ENCODE measurements at places on chromosomes 7 and 10. TPM values are rescaled to one million over a fixed set of nuclear protein-coding genes. Genes with fewer than 3 reads are reported as not detected.

Gene PRLHR
- total RNA-seq: not detected

Gene FZD8
- total RNA-seq: 16.9 TPM

Gene CD36
- total RNA-seq: 620 TPM

Gene ENKUR
- not detected for total RNA-seq

Gene RNF133
- 0.39 TPM for total RNA-seq

Gene PNLIP
- not detected for total RNA-seq

Gene ABCB1
- 0.62 TPM for total RNA-seq

DNA sequence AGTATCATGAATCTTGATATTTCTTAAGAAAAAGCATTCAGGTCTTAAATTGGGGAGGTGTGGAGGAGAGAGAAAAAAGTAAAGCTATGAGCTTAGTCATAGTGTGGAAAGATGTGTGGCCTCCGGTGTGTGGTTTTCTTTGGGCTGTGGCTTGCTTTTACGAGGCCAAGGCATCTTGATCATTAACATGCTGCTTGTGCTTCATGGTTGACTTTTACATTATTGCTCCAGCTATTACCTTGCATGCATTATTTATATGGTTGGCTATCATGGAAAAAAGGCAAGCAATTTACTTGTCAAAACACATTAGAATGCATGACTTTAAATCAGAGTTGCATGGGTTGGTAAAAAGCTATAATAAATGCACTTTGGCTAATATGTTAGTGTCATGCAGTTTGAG, 300.7 kb upstream of the ADARB2 start:
- DNase-seq: no peak

GRCh38 chr7:132211971-132212370, 364.3 kb downstream of the PLXNA4 start:
- no peak for DNase-seq

GRCh38 chr7:42024537-42024936, 212.5 kb downstream of the GLI3 start:
- no peak for DNase-seq

DNA sequence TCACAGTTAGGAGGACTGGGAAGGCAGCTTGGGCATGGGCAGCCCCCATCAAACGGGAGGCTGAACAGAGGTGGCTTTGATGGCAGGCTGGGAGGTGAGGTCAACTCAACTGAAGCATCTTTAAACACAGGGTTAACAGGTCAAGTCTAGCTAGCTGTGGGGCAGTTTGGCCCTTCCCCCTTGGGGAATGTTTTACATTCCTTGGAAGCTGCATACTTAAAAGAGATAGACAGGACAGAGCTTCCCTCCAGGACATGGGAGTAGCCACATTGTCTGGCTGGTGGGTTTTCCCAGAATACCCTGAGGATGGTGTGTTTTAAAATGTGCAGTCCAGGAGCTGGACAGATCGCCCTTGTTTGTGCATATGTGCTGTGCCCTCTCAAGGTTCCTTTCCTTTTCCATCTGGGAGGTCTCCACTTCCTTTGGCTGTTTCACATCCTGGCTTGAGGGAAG, 6.8 kb upstream of the RASSF4 start:
- DNase-seq: no peak

DNA sequence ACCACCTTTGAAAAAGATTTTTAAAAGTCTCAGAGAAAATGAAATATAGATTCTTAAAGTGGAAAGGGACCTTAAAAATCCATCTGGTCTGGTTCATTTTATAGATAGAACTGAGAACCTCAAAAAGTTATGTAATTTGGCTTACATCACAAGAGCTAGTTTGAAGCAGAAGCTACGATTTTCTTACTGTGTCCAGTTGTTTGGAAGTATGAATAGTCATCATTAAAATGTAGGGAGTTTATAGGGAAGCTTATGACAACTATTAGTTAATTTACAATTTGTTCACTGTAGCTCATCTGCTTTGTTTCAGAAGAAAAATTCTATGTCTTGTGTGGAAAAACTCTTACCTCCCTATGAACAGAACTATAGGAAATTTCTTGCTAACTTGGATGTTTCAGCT, 26.9 kb downstream of the ZEB1 start:
- no peak for DNase-seq

DNA sequence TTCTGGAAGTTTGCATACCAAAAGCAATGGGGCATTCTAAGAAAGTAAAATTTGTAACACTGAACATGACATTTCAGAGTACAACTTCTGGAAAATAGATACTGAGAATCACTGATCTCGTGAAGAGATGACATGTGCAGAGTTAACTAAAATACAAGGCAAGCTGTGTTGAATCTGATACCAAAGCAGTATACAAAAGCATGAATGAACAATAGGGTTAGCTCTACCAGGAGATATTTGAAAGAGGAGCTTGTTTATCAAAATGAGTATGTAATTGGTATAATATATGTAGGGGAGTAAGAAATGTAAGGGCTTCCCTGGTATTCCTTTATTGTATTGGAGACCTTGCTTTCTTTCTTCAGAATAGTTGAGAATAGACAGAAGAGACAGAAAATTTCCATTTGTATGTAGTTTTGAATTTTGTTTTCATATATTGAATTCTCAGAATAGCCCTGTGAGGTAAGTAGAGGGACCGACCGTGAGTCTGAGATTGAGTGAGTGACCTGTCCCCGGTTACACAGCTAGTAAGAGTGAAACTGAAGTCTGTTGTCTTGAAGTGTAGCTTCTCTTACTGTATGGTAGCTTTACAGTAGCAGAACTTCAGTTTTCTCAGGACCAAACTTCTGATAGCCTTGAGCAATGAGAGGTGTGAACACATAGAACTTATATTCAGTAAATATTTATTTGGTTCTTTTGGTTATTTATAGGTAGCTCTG, 5.0 kb downstream of the HBP1 start:
- no peak for DNase-seq

- DNase-seq: peak; percentile 53
Measured at GRCh38 chr7:76220185-76221057, 18.7 kb downstream of the SRRM3 start.

DNA sequence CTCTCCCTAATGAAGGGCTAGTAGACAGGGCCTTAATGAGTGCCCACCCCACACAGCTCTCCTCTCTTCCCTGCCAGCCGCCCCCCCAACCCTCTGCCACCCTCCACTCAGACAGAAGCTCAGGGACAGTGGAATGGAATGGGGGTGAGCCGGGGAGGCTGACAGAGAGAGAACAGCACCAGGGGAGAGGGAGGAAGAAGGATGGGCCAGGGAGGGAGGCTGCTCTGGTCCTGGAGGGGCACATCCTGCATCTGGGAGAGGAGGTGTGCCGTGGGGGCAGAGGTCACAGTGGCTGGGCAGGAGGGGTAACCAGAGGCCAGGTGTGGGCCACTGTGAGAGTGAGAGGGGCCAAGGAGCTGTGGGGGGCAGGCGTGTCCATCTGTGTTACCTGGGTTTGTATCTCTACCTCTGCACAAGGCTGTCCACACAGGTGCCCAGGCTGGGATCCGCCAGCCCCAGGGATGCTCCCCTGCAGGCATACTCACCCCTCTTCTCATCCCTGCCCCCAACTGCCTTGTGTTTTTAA, 2.4 kb downstream of the NYAP1 start:
- no peak for DNase-seq

- no peak for DNase-seq
Measured at GRCh38 chr7:90563286-90563685, 32.8 kb upstream of the CDK14 start.

GRCh38 chr10:30185916-30186315, 126.5 kb upstream of the JCAD start:
- DNase-seq: no peak

DNA sequence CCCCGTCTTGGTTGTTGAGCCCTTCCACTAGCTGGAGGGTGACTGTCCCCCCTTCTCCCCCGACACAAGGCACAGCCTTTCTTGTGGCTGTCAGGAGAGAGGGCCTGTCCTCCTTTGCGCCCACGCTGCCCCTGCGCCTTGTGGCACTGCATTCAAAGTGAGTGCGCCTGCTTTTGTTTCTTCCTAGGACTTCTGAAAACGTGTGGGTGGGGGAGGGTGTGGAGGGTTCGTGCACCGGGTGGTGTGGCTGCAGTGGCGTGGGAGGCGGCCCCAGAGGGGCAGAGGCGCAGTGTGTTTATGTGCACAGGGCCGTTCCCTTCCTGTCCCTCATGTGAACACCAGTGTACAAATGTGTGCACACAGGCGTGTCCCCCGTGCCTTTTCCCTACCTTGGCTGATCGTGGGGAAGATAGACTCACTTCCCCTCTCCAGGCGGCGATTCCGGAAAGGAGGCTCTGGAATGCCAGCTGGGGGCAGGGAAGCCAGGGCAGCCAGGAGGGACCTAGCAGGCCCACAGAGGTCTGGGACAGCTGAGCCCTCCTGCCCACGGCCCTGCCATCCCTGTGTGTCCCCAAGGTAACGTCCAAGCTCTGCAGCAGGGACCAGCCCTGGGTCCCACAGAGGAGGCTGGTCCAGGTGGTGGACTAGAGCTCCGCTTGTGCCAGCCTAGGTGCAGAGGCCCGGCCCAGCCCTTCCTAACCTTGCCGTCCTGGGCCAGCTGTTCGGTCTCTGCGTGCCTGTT, 88.8 kb downstream of the LHPP start:
- no peak for DNase-seq

DNA sequence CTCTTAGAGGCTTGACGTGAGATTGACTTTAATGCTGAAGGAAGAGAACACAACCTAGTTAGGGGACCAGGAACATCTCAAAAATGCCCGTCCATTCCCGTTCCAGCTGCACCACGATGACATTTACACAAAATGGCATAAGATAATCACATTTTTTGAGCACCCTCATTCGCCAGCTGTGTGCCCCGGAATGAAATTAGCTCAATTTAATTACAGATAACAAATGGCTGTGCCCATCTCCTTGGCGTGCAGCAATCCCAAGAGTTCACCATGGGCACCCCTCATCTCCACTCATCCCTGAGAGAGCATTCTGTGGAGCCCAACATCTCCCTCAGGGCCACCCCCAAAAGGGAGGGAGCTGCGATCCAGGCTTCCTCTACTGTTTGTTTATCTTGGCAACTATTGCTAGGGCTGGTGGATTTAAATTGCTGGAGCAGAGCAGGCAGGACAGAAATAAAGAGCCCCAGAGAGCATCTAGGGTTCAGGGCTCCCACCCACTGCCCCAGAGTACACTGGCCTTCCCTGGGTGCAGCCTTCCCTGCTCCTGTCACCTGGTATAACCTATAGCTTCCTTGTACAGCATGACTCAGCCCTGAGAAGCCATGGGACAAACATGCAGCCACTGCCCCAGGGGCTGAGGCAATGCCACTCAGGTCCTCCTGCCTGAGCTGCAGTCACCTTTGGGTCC, 263.5 kb downstream of the ZEB1 start:
- DNase-seq: peak; percentile 31

DNA sequence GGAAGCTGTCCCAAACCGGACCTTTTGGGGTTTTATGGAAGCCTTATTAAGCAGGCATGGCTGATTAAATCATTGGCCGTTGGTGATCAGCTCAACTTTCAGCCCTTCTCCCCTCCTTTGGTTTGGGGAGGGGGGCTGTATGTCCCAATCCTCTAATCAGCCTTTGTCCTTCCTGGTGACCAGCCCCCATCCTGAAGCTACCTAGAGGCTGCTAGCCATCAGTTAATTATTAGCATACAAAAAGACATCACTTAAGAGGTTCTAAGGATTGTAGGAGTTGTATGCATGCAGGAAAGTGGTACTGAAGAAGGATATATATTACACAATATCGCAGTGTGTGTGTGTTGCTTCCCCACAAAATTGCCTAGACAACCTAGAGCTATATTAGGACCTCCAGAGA, 553.3 kb upstream of the FZD8 start:
- no peak for DNase-seq

DNA sequence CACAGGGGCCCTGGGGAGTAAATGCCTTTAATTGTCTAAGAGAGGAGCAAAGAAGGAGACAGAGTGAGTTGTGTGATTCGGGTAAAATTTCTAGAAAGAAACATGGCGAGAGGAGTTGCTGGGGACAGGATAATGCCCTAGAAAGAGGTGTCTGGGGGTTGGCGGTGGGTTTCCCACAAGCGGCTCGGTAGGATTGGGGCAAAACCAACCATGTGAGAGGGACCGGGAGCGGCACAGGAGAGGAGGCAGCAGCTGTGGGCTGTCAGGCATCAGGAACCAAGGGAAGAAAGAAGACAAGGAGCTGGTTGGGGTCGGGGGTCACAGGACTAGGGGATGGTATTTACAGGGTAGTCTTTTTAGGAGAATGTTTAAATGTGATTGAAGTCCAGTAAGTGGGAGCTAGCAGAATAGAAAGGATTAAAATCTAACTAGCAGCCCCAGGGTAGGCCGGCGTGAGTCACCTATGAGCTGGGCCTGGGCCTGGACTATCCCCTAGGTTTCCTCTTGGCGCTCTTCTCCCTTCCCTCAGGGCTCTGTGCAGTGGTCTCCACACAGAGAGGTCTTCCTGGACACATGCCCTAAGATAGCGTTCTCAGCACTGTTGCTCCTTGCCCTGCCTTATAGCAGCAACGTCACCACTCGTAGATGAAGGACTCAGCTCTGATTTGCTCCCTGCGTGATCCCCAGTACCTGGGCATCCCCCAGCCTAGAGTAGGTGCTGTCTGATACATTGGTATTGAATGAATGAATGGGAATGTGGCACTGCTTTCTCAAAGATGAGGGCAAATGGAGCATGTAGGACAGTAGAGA, 32.6 kb downstream of the IKZF1 start:
- no peak for DNase-seq

GRCh38 chr10:132078746-132079345, 13.1 kb downstream of the JAKMIP3 start:
- no peak for DNase-seq
